ENCODE measurements at places on chromosomes 16 and 17.

DNA sequence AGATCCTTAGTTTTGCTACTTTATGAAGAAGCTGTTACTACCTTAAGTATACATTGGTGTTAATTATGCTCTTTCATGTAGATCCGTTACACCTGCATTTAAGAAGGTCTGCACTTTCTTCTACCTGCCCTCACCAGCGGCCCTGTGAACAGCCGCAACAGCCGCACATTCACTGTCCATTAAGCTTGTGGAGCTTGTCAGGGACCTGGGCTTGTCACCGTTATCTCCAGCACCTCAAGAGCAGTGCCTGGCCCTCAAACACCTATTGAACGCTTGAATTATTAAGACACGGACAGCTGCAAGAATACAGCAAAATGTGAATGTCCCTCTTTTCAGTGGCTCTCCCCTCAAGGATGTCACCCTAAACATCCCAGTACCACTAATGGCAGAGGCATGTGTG, 3.0 kb upstream of the MXRA7 start:
- no peak for DNase-seq

DNA sequence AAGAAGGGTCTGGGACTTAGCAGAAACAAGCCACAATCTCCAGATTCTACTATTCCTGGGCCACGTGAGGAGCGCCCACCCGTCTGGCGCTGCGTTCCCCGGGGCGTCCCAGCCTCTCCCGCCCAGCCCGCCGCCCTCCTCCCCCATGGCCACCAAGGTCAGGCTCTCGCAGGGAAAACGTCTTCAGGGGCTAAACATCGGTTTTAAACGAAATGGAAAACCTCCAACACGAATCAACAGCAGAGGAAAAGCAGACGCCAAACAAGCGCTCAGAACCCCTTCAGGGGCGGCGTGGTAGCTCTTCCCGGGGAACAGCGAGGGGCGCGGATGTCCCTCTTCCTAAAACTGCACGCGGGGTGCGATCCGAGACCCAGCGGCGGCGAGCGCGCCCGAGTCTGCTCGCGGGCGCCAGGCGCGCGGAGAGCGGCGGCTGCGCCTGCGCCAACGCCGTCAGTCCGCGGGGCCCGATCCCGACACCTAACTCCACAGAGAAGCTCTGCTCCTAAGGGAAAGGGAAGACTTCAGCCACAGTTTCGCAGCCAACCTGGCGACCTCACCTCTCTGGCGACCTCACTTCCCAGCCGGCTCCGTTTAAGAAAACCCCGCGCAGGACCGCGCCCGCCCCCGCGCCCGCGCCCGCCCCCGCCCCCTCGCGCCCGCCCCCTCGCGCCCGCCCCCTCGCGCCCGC, 505 bp upstream of the COG1 start:
- DNase-seq = peak; percentile 63

GRCh38 chr16:252366-253337, 18.0 kb downstream of the FAM234A start:
- no peak for DNase-seq

GRCh38 chr17:3809135-3809534, 8.1 kb upstream of the ITGAE start:
- no peak for DNase-seq

- no peak for DNase-seq
Measured at GRCh38 chr17:73508057-73508930, 136.0 kb downstream of the SDK2 start.

DNA sequence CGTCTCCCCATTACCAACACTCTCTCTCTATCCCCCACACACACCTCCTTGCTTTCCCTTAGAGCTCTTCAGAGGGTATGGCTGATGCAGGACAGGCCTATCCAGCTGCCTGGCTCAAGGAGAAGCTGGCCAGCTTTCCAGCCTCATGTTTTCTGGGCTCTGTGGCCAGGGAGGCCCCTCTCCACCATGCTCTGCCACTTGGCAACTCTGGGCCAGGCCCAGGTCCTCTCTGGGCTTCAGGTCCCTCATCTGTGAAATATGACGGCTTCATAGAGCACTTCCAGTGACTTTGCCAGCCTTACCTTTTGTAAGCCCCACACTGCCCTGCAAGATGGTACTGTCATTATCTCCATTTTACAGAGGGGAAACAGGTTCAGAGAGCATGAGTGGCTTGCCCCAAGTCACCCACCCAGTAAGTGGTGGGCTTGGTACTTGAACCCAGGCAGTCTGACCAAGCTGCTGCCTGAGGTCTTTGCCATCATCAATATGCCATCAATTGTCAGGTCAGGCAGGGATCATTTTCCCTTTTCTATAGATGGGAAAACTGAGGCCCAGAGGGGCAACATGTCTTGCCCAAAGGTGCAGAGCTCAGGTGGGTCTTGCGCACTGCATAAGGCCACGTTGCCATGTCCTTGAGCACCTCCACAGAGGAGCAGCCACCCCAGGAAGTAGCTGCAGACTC, 548 bp upstream of the ADGRG5 start:
- no peak for DNase-seq

DNA sequence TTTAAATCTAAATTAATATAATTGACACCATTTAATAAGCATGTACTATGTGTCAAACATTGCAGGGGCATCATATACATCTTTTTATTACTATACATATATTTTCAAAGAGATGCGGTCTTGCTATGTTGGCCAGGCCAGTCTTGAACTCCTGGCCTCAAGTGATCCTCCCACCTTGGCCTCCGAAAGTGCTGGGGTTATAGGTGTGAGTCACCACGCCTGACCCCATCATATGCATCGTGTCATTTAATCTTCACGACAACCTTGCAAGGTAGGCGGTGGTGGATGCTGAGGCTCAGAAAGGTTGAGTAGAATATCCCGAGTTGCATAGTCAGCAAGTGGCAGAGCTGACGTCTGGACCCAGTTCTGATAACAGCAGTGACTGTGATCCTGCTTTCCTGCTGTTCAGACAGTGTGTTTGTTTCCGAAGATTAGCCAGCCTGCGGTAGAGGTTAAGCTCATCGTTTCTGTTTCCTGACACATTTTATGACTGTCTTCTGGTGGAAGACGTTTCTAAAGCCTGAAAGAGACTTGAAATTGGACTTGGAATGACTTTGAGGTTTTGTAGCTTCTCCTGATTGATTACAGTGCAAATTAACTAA, 316.6 kb downstream of the SNX29 start:
- DNase-seq = no peak

GRCh38 chr17:48463526-48463925, 33.5 kb upstream of the SKAP1 start:
- DNase-seq = no peak

GRCh38 chr17:77164483-77165091, 23.8 kb downstream of the SEC14L1 start:
- DNase-seq = no peak

DNA sequence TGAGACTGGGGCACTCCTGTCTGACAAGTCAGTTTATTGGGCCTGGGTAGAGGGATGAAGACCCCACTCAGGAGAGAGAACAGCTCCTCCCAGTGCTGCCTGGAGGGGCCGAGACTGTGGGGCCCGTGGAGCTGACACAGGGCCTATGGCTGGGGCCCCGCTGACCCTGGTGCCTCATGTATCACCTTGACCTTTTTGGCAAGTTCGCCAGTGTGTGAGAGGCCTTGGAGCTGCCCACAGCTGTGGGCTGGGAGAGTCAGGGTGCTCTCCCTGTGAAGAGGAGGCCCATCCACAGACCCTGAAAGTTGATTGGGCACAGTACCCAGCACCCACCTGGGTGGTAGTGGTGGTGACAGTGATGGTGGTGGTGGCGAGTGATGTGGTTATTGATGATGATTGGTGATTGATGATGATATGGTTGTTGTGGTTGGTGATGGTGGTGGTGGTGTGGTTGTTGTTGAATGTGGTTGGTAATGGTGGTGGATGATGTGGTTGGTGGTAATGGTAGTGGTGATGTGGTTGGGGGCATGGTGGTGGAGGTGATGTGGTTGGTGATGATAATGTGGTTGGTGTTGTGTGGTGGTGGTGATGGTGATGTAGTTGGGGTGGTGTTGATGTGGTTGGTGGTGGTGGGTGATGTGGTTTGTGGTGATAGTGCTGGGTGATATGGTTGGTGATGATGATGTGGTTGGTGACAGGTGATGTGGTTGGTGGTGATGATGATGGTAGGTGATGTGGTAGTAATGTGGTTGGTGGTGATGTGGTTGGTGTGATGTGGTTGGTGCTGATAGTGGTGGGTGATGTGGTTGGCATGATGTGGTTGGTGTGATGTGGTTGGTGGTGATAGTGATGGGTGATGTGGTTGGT, 29.1 kb downstream of the BAHCC1 start:
- DNase-seq = no peak

GRCh38 chr16:11051879-11052808, 107.8 kb downstream of the CLEC16A start:
- DNase-seq = peak; percentile 43

DNA sequence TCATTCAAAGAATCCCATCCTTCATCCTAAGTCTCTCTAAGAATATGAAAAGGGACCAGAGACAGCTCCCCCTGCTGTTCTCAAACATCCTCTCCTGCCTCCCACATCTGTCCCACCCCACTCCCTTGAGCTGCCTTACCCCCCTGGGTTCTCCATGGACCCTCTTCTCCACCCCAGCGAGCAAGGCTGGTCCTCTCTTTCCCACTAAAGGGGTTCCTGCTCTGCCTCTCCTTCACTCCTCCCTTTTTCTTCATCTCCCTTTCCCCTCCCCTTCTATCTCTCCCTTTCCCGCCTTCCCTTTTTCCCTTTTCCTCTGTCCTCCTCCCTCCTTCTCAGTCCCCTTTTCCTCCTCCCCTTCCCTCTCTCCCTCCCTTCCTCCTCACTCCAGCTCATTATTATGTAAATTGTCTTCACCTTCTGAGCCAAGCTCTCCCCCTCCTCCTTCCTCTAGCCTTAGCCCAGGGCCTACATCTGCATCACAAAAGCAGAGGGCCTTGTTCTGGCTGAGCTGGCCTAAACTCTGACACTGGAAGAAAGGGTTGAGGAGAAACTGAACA, 90.0 kb downstream of the GNAO1 start:
- no peak for DNase-seq

GRCh38 chr17:66676421-66676820, 158.5 kb upstream of the CACNG5 start:
- DNase-seq = peak; percentile 90
